ENCODE measurements at places on chromosomes 2 and 18.

- DNase-seq: no peak
Measured at GRCh38 chr18:33152376-33152775, 288.1 kb downstream of the CCDC178 start.

GRCh38 chr2:158979772-158980171 lies 11.3 kb downstream of the TANC1 start:
- DNase-seq: no peak

- no peak for DNase-seq
Measured at GRCh38 chr2:146031158-146031557, 1511.2 kb upstream of the ZEB2 start.

DNA sequence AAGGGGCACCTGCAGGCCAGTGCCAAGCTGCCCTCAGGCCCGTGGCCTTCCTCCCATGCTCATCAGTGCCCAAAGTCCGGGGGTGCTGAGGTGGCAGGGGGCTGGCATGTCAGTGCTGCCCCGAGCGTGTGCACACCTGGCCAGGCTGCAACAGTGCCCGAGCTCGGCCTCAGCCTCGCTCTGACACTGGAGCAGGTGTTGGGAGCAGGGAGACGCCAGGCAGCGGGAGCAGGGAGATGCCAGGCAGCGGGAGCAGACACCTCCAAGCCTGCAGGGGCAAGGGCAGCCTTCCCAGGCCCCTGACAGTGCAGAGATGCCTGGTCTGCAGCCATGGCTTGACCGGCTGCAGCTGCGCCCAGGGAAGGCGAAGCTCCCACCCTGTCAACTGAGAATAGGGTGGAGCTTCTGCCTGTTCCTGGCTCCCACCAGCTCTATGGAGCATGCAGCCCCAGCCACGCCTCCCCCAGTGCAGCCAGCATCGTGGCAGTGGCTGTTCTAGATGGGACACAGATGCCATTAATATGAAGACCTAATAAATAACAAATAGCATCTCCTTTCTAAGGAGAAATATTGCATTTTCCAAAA lies 82.4 kb downstream of the DTNB start:
- no peak for DNase-seq

DNA sequence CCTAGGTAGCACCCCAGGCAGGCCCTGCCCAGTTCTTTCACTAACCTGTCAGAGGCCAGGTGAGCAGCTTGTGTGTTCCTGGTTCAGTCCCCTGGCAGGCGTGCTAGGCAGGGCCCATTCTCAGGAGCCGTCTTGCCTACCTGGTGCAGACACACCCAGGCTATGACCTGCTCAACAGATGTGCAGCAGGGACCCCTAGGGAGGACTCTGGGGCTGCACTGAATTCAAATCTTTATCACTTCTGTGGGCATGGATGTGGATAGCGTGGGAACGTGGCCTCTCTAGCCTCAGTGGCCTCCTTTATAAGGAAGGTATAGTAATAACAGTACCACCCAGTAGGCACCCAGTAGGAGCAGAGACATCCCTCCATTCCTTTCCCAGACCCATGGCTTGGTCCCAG lies 48.4 kb downstream of the PLEKHB2 start:
- DNase-seq: no peak

DNA sequence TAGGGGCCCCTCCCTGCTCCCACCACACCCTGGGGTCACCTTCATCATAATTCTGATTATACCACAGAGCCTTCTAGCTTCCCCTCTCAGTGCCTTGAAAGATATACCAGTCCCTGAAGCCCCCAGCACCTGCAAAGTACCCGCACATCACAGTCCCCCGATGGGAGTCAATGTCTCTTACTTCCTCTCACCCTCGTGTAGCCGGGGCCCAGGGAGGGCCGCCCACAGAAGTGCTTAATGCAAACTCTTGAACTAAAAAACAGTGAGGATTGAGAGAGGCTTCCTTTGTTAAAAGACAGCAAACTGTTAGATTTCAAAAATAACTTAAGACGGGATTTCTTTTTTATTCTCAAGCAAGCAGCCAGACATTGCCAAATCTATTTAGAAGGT lies 76.5 kb downstream of the SFXN5 start:
- DNase-seq: no peak

DNA sequence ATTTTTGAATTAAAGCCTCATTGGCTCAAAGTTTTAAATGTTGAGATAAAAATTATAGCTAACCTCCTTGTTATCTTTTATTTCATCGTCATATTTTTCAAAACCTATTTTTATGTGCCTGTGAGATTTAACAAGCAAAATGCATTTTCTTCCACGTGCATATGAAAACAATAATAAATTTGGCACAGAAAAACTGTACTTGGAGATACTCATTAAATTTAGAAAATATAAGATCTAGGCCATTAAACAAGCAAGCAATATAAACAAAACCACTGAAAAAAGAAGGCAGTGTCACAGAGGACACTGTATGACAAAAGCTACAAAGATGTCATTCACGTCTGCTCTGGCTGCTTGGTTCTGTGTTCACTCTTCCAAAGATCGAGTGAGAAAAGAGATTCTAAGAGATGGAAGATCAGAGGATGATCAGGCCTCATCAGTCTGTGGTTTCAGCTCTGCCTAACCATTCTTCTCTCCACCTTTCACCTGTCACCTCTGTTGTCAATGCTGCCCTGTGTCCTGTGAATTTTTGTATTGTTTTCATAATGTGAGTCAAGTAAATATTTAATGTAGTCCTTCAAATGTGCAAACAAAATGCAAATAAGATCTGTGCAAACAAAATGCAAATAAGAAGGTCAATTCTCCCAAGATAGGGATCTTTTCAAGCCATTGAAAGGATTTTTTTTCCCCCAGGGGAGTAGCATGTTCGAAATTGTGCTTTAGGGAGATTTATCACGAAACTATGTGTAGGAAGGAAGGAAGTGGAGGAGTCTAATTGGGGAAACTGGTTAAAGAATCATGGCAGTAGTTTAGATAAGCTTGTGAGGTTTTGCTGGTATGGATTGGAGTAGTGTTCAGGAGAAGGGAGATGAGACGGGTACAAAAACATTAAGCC lies 138.7 kb upstream of the RBMS1 start:
- no peak for DNase-seq

DNA sequence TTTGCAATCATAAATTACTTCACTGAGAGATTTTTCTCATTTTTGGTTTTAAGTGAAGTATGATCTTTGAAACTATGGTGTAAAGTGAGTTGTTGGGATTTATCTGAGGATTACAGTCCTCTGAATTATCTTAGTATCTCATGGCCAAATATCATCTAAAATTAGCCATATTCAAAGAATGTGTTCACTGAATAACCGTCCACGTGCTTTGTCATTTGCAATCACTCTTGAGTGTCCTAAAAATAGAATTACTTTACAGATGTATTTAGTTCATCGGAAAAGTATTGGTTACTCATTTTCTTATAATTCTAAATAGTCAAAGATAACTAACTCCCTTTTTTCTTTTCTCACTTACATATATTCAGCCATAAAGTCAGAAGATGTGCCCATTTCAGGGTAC lies 141.2 kb downstream of the RTN4 start:
- no peak for DNase-seq

DNA sequence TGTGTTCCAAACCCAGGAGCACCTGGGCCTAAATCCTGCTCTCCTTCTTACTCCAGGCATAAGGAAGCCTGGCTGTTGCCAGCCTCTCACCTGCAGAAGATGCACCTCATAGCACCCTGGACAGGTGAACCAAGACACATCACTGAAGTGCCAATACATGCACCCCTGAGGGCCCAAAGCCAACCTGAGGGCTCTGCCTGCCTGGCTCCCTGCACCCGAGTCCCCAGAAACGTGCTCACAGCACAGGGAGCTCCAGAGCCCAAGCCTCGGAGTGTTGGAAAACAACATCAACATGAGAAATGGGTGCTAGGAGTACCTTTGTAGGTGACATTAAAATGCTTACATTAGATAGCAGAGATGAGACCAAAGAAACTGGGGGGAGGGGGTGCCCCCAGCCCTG lies 96.3 kb upstream of the RAB6C start:
- DNase-seq: no peak

DNA sequence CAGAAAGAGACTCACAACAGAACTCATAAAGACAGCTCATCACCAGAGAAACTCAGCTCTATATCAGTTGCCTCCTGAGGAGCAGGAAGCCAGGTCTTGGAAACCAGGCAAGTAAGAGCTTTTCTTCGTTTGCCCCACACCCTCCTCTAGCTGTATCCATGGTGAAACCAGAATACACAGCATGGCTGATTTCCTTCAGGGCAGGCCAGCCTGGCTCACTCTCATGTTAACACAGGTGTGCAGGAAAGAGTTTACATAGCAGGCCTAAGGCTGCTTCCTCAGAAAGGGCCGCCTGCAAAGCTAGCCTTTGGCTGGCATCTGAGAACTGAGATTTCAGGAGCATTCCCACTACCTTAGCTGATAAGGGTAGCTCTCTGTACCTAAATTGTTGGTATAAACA lies 65.7 kb downstream of the KLHL14 start:
- no peak for DNase-seq

DNA sequence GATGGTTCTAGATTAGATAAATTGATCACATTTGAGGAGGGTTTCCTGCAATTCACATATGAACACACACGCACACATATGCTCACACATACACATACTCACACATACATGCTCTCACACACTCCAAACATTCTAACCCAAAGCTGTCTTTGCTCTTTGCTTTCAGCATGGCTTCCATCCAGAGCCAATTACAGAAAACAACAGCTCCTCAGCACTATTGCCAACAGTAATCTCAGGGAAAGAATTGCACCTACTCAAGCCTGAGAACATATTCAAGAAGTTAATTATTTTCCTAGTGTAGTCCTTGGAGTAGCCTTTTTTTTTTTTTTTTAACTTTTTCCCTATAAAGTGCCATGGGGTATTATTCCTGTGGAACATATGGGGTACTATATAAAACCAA lies 246.9 kb upstream of the PARD3B start:
- DNase-seq: no peak

DNA sequence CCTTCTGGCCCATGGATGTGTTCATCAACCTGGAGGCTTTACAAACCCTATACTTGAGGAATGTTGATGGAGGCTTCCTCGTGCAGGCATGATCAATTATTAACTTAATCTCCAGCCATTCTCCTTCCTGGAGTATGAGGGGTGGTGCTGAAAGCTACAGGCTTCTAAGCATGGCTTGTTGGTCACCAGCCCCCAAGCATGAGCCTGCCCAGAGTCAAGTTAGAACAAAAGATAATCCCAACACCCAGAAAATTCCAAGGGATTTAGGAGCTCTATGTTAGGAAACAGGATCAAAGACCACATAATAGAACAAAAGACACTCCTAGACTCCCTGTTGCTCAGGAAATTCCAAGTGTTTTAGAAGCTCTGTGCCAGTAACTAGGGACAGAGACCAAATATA lies 63.1 kb downstream of the FAM171B start:
- DNase-seq: no peak

GRCh38 chr2:62254424-62255266 lies 58.7 kb downstream of the B3GNT2 start:
- DNase-seq: no peak

DNA sequence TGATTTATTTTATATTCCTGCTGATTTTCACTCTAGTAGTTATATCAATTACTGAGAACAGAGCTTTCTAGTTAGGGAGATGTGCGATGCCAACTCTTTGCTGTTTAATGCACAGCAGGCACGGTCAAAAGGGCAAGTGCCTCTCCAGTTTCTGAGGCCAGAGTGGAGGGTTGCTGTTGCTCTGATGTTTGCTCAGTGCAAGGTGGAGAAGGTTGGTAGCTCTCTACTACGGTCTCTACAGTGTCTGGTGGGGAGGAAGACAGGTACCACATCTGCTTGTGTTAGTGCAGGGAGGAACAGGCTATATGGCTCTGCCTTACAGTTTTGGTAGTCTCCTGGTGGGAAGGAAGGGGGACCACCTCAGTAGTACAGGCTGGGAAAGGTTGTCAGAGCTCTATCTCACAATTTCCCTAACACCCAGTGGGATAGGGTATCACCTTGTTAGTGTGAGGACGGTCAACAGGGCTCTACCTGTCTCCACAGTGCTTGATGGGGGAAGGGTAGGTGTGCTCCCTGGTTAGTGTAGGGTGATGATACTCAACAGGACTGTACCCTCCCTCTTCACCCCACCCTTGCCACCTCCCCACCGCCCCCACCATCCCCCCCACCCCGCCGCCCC lies 85.9 kb downstream of the FANCL start:
- DNase-seq: no peak

DNA sequence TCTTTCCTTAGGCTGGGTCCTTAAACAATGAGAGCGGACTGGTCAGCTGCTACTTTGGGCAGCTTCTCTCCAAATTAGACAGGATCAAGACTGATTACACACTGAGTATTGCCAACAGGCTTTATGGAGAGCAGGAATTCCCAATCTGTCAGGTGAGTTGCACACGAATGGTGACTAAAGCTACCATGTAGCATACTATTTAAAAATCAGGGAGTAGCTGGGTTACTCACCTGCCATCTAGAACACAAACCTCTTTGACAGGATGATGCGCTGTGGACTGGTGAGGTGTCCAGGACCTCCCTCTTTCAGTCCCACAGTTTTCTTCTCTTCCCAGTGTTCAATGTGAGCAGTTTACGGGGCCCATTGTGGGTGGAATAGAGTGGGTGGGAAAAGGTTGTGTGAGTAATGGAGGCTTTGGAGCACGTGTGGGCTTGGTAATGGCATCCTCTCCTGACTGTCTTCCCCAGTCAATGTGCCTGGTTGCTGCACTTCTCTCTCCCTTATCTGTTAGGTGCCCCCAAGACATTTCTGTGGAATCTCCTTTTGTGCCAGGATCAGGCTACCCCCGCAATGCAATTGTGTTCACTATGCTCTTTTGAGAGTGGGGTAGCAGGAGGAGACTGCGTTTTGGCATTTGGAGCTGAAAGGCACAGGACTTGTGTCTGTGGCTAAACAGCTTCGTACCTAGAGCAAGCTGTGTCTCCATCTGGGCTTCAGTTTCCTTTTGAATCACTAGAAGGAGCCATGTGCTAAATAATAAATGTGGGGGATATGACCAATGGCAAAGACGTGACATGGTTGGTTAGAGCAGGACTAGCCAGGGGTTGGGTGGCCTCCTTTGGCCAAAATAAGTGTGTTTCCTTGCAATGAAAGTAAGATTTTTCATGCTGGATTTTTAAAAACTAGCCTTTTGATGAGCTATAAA lies 17.7 kb downstream of the SERPINB12 start:
- no peak for DNase-seq

- DNase-seq: no peak
Measured at GRCh38 chr2:112869258-112869842, 32.8 kb upstream of the IL1B start.

- no peak for DNase-seq
Measured at GRCh38 chr2:197265924-197266323, 44.7 kb downstream of the ANKRD44 start.

DNA sequence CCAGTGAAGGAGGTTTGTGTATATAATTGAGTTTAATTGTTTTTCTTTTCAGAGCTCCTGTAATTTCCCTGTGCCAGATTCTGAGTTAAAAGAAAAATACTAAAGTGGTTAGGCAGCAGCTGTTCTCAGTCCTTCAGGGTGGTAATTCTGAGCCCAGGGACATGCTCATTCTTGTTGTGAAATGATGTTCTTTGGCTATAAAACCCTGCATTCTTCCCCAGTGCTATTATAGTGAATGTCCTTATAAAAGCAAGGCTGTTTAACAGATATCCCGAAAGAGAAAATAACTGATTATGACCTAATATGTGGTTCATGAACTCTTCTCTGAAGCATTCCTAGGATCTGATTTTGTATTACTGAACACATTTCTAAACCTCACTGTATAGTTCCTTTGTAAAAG lies 34.0 kb downstream of the ADAM23 start:
- no peak for DNase-seq
